Stimulated activated CD8-positive, alpha-beta memory T cell treated with anti-CD3 and anti-CD28 coated beads, Interleukin-7, amount 100 ng/mL, for 4 hours (primary cell): ENCODE measurements at places on chromosomes 4 and X.

DNA sequence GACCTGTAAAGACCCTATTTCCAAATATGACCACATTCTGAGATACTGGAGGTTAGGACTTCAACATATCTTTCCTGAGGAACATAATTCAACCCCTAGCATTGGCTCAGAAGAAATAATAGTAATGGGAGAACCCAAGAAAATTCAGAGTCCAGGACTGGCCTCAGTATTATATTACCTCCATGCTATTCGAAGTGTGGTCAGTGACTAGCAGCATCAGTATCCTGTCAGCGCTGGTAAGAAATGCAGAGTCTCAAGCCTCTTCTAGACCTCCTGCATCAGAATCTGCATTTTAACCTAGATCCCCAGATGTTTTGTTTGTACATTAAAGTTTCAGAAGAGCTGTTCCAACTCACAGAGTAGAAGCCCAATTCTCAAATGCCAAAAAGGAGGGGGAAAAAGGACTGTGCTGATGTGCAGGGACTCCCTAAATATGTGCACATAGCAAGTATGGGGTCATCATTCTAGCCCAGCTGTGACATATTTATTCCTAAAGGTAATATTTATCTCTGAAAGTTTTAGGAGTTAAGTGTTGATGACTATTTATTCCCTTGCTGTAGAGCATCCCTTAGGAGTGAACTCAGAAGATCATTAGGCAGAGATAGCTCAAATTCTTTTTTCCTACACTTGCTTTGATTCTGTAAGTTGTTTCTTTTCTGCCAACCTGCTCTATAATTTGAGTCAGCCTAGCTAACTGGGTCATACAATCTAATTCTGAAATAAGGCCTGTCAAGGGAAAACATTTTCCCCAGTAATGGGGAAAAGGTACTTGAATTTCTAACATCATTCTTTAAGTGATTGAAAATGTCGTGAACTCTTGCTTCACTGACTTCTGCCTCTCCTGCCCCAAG lies 361.9 kb downstream of the ARHGAP24 start:
- no peak for DNase-seq

DNA sequence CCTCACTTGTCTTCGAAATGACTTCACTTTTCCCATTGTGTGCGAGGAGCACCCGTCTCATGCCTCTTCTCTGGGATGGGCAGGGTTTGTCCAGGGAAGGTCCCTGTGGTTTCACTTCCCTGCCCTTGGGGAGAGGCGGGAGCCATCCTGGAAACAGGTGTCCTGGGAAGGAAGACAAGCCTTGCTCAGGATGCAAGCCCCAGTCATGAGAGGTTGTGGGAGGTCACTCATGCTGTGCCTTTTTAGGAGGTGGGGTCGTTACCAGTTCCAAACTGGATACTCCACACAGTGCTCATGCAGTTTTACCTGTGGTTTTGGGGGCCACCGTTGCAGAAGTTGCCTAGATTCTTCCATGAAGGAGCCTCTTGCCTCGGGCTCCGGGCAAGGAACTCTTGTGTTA lies 3.8 kb downstream of the RGS12 start:
- DNase-seq, result no peak

- no peak for DNase-seq
Measured at GRCh38 chr4:16588651-16589050, 309.8 kb downstream of the LDB2 start.

GRCh38 chr4:153205757-153206156 lies 1.5 kb downstream of the TRIM2 start:
- no peak for DNase-seq

GRCh38 chr4:121913667-121914066 lies 38.2 kb downstream of the TRPC3 start:
- no peak for DNase-seq

GRCh38 chr4:47482326-47482725 lies 2.7 kb upstream of the ATP10D start:
- no peak for DNase-seq

- DNase-seq, result no peak
Measured at GRCh38 chr4:764405-765169, 59.0 kb downstream of the PCGF3 start.

DNA sequence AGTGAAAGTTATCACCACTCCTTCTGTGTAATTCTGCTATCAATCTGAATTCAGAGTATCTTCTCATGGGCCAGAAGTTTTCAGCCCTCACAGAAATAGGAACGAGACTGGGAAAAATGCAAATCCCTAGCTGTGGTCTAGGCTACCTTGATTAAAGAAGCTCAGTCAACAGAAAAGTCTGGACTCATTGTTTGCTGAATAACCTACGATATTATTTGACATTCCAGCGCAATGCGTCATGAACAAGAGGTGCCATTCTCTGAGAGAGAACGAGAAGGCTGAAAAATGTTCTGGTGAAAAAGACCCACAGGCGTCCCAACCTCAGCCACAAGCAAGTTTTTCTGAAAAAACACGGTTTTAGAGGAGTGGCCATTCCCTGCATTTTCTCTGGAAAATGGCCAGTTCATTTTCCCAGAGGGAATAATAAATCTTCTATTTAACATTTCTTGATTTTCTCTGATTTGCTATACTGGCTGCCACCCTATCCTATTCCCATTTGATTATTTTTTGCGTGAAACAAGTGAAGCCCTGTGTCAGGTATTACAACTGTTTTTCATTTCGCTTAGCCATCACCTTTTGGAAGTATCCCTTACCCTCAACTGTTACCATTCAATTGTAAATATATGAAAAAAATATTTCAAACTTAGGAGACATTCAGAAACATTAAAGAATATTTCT lies 1117.6 kb upstream of the PRKX start:
- DNase-seq, result no peak

GRCh38 chrX:131778269-131779218 lies 234.7 kb downstream of the OR13H1 start:
- DNase-seq, result no peak
